ENCODE measurements at places on chromosomes 2 and 18.

- DNase-seq = no peak
Observed at GRCh38 chr2:74927621-74928020, 30.8 kb upstream of the POLE4 start.

- DNase-seq = no peak
Observed at GRCh38 chr2:44879269-44880124, 62.0 kb upstream of the SIX3 start.

DNA sequence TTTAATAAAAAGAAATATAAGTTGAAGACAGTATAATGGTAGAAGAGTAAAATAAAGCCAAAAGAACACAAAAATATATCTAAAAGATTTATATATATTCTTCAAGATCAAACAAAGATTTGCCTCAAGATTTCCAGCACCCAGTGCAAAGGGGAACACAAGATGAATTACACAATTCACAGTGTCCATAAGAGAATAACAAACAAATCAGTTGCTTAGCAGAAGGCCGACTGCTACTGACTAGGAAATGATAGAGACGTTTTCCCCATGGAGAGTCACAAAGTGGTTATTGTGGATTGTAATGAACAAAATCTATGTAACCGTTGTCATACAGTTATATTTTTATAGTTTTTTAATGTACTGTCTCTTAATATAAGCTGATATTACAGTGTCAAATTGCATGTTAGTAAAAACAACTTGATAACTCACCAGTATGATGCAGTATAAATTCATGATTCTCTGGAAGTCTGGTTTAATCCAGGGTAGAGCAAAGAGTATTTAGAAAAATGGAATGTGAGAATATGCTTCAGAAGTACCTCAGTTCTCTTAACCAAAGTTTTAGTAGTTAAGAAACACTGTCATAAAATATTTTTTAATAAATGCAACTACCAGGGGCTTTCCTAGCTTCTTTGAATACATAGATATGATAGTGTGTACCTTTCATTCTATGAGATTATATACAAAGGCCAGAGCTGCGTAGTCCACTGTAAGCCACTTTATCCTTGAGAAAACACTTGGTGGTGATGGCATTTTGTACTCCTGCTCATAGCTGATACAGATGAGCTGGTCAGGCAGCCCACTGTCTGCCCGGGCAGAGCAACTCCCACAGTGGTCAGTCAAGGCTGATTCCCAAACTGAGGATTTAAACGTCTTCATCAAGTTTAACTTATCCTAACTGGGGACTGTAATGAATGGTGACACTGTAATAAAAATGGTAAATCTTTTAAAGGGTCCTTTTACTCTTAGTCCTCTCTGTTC, 180.5 kb upstream of the DTNA start:
- DNase-seq = no peak

DNA sequence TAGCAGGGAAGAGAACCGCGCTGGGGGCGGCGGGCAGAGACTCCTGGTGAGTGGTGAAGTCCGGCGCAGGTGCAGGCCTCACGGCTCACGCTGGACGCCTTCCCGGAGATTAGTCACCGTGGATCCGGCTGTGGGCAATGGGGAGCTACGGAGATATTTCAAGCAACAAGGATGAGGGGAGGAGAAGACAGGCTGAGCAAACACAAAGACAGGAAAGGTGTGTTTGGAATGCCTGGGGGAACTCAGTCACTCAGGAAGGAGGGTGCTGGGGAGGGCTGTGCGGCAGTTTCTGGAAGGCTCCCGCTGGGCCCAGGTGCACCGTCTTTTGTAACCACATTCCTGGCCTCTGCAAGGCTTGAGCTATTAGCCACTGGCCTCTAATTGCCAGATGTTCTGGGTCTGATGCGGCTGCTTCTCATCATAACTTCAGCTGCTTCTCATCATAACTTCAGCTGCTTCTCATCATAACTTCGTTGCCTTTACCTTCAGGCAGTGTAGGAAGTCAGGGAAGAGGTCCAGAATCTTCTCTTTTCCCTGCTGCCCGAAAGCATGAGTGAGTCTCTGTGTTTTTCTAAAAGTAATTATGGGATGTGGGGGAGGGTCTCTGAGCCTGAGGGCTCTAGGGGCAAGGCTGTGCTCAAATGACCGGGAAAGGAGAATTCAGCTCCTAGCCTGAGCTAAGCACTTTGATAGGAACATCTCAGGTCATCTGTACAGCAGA, 118.9 kb downstream of the PXDN start:
- no peak for DNase-seq

DNA sequence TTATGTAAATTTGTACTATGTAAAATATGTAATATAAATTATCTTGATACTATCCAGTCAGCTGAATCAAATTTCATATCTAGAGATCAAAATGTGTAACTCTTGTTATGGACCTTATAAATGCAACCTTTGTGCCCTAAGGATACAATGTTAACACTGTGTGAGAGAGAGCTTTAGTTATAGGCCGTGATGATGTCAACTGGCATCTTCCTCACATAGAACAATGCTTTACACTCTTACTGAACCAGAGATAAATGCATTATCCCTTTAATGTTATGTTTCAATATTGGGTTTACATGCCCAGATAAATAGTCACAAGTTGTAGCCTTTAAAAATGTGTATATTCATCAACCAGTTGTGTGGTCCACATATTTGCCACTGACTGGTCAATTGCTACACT, 115.1 kb downstream of the KCNJ3 start:
- DNase-seq = no peak

DNA sequence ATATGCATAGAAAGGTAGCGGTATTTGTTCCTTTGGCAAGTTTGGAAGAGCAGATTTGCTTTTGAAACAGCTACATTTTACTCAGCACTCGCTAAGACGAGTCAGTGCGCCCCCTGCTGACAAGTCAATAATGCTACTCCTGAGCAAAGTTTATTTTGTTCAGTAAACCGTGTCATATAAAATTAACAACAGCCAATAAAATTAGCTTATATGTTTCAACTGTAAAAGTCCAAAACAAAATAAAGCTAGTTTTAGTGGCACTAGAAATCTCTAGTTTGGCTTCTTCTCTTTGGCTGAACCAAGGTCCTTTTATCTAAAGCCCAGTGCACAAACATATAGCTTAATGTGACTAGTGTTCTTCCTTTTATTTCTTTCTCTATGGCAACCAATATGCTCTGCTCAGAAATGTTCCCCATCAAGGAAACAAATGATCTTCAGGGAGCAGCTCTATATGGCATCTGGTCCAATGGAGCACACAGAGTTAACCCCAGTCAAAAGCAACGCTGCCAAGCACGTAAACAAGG, 4.2 kb upstream of the POU3F3 start:
- peak; percentile 96 for DNase-seq

DNA sequence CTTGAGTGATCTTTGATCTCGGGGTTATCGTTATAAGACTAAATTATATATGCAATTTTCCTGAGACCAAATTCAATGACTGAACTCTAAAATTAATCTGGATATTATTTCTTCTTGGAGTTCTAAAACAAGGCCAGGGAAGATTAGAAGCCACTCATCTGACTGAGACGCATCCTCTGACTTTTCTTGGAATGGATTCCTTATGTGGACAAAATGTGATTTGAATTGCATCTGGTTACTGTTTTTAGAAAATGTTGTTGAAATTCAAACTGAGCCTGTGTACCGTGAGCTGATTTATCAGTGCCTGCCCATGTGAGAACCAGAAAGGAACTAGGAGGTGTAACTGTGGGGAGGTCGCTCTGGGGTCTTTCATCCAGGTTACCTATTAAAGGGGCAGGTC, 330.8 kb downstream of the OSR1 start:
- DNase-seq = no peak

DNA sequence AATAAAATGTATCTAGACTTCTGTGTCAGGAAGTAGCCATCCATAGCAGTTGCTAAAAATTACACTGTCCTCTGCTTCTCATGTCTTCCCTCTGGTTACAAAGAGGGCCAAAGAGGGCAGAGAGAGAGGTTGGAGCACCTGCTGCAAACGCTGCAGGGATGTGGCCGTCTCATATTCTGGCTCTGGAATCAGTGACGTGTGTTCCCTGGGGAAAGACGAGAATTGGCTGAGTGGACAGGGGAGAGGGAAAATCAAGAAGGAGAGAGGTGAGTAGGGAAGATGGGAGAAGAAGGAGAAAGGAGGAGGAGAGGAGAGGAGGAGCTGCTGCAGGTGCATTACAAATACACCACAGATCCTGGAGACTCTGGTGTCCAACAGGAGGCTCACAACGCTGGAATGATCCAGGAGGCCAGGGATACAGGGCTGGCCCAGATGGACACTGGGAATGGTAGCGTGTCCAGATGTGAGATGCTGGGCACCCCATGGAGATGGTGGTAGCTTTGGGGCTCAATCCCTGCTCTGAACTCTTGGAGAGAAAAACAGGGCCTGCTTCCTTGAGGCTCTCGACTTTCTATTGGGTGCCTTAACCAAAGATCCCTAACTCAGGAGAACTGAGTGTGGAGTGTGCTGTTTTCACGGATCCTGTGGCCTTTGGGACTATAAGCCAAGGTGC, 118.4 kb upstream of the PXDN start:
- DNase-seq = no peak

DNA sequence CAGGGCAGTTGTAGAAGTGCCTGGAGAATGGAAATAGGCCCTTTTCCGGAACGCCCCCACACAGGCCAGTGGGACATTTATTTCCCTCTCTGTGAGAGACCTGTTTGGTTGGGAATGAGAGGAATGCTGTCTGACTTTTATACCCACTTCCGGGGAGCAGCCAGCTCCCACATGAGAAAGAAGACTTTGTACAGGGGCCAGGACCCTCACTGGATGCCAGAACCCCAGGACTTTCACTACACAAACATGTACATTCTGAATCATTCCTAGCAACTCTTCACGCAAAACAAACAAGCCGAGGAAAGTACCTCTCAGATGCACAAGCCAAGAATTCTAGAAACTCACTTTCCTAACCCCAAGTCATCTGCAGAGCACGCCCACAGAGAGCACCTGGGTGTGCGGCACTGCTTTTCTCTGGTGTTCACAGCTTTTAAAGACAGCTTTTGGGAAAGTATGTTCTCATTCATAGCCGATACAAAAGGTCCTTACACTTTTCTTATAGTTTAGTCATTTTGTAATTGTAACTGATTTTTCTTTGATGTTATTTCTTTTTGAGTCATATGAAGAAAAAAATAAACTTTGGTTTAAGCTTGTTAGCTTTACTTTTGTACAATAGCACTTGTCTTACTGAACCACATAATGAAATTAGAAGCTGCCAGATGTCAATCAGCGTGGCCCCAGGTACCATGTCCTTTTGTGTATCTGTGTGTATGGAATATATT, 856.1 kb upstream of the ID2 start:
- peak; percentile 51 for DNase-seq

GRCh38 chr2:208049006-208049405, 23.7 kb upstream of the PLEKHM3 start:
- no peak for DNase-seq

Data from spinal cord (tissue), 10 donors.